ENCODE measurements at places on chromosomes 12 and 14.

- DNase-seq, result no peak
Observed at GRCh38 chr12:66111605-66112004, 18.9 kb downstream of the LLPH start.

- no peak for DNase-seq
Observed at GRCh38 chr12:119383206-119383605, 48.7 kb downstream of the CCDC60 start.

DNA sequence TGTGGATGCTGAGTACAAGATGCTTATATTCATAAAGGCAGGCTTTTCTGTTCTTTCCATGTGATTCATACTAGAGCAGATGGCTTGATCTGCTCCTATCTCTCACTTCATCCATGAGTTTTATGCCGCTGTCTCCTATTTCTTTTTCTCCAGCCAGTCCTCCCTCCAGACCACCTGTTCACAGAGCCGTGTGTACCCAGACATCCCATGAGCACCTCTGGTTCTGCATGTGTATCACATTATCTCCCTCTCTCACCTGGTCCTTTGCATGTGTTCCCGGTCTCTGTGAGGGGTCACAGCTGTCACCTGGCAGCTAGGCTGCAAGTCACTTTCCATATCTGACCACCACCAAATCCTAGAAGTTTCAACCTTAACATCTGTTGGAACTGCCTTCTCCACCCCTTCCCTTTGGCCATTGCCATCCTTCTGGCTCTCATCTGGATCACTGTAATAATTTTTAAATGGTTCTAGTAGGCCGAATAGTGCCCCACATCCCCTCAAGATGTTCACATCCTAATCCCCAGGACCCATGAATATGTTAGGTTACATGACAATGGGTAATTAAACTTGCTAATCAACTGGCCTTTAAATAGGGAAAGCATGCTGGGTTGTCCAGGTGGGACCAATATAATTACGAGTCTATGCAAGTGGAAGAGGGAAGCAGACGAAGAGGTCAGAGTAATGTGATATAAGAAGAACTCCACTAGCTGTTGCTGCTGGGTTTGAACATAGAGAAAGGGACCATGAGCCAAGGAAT lies 168.1 kb downstream of the SNAPC1 start:
- DNase-seq, result no peak

DNA sequence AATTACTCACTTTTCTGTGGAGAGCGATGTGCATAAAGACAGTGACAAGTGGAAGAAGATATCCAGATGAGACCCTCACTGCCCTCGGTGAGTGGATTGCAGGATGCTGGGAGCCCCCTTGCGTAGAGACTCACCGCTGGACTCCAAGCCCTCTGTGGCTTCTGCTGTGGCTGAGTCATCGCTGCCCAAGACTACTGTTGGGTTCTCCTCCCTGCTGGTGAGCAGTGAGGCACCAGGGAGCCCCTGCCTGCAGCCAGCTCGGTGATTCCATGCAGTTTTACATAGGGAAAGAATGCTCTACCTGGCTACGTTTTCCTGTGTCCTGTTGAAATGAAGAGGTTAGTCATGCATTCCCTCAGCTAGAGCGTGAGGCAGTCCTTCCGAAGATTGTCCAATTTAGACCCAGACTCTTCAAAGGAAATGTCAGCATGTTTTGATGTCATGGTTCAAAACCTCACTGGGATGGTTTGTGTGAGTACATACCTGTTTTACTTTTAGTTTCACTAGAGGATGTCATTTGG lies 28.2 kb downstream of the TRAF3 start:
- DNase-seq, result peak; percentile 48

Measured in GM10248 (cell line).